ENCODE measurements at places on chromosomes 7 and 10. TPM values are rescaled to one million over a fixed set of nuclear protein-coding genes. Genes with fewer than 3 reads are reported as not detected.

Gene FZD1
- total RNA-seq, result 17.7 TPM

Gene MEIG1
- total RNA-seq, result not detected

Gene TRIM74
- not detected for total RNA-seq

Gene ELN
- total RNA-seq, result 999 TPM

- DNase-seq, result no peak
Observed at GRCh38 chr10:57314046-57314445, 953.0 kb upstream of the ZWINT start.

GRCh38 chr10:2943932-2944614 is 123.3 kb upstream of the PFKP start:
- no peak for DNase-seq

GRCh38 chr10:104046651-104047050 is 39.0 kb downstream of the COL17A1 start:
- no peak for DNase-seq

- no peak for DNase-seq
Observed at GRCh38 chr10:91796331-91797047, 1.7 kb upstream of the TNKS2 start.

- DNase-seq, result no peak
Observed at GRCh38 chr10:31687663-31688482, 240.8 kb downstream of the ARHGAP12 start.

DNA sequence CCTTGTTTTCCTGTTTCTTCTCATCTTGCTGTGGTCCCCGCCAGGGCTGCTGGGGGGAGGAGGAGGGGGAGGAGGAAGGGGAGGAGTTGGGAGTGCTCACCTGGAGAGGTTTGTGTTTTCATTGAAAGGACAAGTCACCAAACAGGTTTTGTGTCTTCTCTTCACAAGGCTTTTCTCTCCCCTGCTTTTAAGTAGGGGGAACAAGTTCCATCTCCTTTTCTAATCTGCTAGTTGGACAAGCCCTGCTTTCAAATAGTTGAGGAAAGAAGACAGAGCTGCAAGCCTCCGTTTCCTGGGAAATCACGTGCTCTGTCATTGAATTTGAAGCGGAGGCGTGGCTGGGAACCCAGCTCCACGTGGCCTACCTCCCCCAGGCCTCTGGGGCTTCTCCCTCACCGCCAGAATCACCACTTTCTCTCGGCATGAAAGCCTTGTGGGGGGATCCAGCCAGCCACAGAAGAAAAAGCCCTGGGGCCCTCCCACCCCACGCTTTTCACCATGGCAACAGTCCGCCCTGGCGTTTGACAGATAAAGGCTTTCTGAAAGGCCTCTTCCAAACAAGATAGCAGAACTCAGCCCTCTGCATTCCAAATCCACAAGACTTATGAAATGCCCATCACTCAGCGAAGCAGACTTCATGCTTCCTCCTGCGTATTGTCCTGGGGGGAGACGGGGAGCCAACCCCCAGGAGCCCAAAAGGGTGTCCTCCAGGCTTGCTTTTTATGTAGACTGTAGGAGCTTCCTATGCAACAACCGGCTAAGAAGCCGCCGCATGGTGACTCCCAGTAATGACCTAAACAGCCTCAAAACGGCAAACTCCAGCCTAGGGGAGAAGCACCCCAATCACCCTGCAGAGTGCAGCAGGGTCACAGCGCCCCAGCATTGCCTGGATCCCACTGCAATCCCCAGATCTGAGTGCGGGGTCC is 51.7 kb downstream of the PROSER2 start:
- peak; percentile 80 for DNase-seq

DNA sequence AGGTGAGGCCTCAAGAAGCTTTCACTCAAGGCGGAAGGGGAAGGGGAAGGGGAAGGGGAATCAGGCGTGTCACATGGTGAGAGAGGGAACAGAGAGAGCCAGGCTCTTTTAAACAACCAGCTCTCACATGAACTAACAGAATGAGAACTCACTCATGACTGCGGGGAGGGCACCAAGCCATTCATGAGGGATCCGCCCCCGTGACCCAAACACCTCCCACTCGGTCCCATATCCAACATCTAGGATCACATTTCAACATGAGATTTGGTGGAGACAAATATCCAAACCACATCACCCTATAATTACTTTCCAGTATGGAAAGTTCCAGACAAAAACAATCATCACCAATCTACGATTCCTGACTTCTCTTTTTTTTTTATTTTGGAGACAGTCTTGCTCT is 22.9 kb downstream of the HIP1 start:
- no peak for DNase-seq

- DNase-seq, result no peak
Observed at GRCh38 chr10:98519841-98520240, 73.1 kb upstream of the HPS1 start.

DNA sequence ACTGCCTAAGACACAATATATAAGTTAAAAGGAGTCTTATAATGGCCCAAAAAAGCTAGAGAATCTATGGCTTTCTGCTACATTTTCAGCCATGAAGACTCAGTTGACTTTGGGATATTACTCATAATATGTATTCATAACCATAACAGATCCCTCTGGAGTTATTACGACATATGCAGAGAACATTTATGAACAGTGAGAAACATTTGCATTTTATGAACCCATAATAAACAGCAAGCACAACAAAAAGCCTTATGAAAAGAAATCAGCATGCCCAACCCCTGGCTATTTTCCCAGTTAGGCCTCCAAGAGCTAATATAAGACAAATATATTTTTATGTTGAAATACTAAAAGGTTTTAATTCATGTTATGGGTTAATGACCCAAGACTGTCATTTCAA is 52.4 kb downstream of the ARMH3 start:
- DNase-seq, result no peak

DNA sequence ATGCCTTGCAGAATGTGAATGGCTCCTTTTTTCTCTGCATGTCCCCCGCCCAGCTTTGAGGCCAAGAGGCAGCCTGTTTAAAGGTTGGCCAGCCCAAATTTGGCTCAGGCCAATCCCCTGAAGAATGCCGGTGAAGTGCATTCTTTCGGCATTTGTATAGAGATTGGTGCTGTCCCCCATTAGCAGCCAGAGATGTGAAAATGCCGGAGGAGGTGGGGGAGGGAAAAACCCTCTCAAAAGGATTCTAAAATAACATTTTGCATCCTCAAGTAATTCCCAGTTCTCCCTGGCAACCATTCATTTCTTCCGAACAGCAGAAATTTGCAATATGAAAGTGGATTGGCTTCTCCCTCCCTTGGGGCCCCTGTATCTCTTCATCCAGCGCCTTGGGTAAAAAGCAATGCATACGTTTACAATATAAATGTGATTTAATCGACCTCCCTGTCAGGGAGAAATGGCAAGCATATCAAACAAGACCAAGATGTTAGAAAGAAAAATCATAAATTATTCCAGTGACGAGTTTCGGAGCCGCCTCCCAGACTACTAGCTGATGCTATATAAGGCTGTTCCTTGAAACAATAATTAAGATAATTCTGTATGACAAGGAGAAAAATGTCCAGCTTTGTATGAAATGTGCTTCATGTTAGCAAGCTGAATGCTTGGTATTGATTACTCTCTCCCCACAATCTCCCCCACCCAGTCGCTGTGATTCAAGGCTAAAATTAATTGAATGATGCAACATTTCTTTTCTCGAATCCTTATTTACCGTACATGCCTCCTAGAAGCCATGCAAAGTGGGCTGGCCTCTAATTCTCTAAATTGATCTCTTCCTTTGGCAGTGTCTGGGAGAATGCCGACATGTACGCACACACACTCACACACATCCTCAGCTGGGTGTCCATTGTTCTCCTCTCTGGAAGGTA is 323.7 kb downstream of the RPS24 start:
- no peak for DNase-seq

- no peak for DNase-seq
Observed at GRCh38 chr10:33315891-33316290, 18.6 kb downstream of the NRP1 start.

- no peak for DNase-seq
Observed at GRCh38 chr7:124059375-124059774, 26.5 kb upstream of the TMEM229A start.

- DNase-seq, result no peak
Observed at GRCh38 chr10:90947030-90947960, 26.4 kb upstream of the ANKRD1 start.

DNA sequence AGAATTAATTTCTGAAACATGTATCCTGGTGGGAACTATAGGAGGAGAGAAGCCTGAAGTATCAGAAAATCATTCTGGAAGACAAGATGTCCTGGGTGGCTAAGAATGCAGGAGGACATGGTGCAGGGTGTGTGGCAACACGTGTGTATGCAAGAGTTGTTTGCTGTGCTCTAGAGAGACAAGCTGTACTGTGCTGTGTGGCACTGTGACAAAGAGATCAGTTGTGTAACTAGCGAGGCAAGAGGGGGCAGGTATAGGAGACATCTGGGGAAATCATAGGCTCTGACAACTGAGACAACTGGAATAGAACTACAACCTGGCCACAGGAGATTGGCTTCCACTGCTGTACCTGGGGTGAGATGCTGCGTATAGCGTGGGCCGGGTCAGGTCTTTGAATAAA is 9.3 kb downstream of the ITGA8 start:
- no peak for DNase-seq

GRCh38 chr7:3880228-3880987 is 579.4 kb downstream of the SDK1 start:
- DNase-seq, result no peak

DNA sequence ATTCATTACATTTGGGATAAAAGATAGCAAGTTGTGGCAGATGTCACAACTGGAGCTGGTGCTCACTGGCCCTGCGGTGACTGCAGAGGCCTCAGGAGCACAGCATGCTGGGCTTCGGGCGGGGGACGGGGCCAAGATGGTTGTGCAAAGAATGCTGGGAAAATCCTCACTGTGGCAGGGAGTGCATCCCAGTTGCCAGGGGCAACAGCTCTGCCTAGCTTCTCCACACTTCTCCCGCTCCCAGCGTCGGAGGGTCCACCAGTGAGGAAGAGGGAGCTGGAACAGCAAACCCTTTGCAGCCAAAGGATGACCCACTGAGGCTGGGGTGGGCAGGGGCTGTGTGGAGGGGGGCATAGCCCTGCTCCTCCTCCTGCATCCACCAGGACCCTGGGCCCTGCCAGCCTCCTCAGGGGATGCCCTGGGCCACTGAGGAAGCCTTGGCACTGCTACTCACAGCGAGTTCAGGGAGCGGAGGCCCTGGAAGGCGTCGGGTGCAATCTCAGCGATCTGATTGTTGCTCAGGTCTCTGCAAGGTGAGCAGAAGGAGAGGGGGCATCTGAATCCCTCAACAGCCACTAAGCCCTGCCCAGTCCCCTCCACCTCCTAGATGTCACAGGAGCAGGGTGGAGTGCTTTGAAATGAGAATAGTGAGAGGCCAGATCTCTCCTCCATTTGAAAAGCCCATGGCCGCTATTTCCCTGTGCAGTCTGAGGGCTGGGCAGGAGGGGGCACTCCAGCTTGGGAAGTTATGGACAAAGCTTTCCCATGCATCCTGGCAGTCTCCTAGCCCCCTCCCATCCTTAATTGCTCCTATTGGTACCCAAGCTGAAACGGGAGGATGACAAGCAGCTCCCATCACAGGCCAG is 126.5 kb downstream of the SLIT1 start:
- no peak for DNase-seq

DNA sequence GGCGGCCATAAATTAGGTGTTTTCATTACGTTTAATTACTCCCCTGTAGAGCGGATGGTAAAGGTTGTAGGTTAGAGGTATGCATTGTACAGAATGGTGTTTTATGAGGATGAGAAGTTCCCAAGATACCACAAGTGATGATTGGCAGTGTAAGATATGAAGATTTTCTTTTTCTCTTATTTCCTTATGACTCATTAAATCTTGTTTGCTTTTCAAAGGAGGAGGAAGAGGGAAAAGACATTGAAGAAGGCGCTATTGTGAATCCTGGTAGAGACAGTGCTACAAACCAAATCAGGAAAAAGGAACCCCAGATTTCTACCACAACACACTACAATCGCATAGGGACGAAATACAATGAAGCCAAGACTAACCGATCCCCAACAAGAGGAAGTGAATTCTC is 133.9 kb downstream of the AASS start:
- DNase-seq, result no peak

- DNase-seq, result no peak
Observed at GRCh38 chr10:33556620-33557019, 222.2 kb upstream of the NRP1 start.

DNA sequence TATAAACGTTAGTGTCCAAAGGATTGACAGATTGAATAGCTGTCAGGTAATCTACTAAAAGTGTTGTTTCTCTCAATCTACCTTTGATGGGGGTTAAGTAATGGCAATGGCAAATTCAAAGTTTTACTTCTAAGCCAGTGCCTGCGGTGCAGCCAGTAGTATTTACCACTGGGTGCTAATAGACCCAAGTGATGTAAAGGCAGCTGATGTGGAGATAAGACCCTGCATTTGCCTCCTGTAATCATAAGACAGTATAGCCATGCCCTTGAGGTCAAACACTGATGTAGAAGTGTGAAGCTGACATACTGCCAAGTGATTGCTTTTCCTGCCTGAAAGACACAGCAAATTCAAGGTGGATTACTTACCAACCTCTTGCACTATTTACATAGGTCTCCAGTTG is 572.0 kb downstream of the GRID1 start:
- no peak for DNase-seq

Data from posterior vena cava (tissue), 2 donors.